Left ventricle myocardium inferior (tissue), 1 donor: ENCODE measurements at places on chromosomes 13 and 19.

DNA sequence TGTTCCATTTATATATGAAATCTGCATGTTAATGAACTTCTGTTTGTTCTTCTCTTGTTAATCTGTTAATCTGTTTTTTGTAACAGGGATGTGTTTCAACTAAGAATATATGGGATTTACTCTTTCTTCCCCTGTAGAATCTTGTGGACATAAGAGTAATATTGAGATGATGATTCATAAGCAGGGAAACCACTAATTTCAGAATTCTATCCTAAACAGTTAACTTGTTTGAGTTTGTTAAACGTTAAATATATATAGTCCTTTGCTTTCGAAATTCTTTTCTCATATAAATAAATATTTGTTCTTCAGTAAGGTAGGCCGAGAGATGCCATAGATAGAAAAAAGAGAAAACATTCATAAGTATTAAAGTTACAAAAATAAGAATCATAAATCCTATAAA is 1052.2 kb upstream of the SPRY2 start:
- no peak for DNase-seq

GRCh38 chr13:113876346-113877148 is 12.7 kb upstream of the GAS6 start:
- no peak for DNase-seq

DNA sequence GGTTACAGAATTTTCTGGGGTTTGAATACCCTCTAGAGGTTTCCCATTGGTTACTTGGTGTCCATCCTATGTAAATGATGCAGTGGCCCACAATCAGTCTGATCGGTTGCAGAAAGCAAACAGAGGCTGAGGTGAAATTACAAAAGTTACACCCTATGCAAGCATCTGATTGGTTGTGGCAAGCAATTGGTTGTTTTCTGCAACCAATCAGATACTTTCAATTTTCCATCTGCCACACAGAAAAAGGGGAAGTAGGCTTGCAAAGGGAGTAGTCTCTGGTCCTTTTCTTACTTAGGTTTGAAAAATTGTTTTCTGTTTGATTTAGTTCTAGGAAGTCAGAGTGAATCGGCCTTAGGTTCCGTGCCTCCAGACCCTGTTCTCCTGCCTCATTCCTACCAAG is 93.1 kb downstream of the WTIP start:
- no peak for DNase-seq

DNA sequence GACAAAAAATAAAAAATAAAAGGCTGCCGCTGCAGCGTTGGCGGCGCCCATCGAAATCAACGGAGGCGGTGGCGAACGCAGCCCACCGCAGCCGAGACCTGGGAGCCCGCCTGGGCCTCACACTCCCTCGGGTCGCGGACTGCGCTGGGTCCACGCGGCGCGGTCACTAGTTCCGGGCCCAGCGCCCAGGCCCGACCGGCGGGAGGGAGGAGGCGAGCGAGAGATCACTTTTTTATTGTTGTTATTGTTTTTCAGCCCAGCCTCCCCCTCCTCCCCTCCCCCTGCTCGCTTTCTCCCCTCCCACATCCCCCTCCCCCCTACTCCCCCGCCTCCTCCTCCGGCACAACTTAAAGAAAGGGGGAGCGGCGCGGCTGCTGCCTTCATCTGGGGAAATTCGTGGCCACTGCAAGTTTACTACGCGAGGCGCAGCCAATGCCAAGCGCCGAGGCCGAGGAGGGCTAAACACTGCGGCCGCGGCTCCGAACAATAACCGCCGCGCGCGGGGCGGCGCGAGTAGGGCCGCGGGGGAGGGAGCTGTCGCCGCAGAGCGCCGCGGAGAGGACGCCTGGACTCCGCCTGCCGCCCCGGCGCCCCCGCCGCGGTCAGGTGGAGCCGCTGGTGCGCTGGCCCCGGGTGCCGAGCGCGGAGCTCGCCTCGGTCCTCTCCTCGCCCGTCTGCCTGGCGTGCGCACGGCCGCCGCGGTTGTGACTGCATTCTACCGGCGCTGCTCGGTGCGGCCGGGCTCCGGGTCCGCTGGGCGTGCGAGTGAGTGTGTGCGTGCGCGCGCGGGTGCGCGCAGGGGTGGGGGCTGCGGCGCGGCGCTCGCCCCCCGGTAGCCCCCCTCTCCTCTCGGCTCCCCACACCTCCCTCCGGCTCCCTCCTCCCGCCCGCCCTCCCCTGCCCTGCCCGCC is 505 bp upstream of the ZIC2 start:
- no peak for DNase-seq

GRCh38 chr13:101868585-101869469 is 416.4 kb downstream of the ITGBL1 start:
- DNase-seq, result no peak

GRCh38 chr13:44394658-44395057 is 21.0 kb downstream of the SERP2 start:
- DNase-seq, result no peak

GRCh38 chr19:47623151-47623920 is 14.4 kb downstream of the BICRA start:
- DNase-seq, result peak; percentile 56

DNA sequence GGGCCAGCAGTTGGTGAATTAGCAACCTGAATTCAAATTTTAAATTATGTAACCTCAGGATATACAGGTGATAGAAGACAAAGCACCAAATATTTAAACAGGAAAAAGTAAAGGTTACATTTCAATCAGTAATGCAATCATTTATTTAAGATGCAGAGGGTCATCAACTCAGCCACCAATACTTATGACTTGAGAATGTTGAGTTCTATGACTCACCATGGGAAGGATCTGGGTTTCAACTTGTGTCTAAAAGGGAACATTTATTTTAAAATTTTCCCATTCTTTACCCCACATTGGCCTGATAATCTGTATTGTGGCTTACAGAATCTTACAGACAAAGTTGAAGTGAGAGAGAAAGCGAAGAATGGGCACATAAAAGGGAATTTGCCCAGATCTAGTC is 418.0 kb downstream of the NDFIP2 start:
- no peak for DNase-seq

- no peak for DNase-seq
These were observed 124.3 kb upstream of the TMTC4 start for GRCh38 chr13:100798739-100799361.

- DNase-seq, result no peak
These were observed 60.8 kb downstream of the F2RL3 start for GRCh38 chr19:16949496-16950023.

DNA sequence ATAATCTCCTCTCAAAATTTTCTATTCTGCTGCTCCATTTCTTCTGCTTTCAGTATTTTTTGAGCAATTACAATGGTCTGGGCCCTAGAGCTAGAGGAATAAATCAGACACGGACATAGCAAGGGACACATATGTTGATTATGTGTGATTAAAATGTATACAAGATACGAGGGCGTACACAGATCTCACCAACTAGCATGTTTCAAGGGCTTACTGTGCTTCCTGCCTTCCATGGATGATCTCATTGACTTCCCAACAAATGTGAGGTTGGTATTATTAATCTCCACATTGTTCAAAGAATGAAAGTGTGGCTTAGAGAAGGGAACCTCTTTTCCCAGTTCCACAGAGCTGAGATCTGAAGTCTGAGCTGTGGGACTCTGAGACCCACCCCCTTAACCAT is 9.1 kb downstream of the PLD3 start:
- DNase-seq, result no peak
